ENCODE measurements at places on chromosomes 1 and 21. TPM values are rescaled to one million over a fixed set of nuclear protein-coding genes. Genes with fewer than 3 reads are reported as not detected.
A peak's percentile ranks its signal among the peaks of the same experiment; 100 is the strongest.

DNA sequence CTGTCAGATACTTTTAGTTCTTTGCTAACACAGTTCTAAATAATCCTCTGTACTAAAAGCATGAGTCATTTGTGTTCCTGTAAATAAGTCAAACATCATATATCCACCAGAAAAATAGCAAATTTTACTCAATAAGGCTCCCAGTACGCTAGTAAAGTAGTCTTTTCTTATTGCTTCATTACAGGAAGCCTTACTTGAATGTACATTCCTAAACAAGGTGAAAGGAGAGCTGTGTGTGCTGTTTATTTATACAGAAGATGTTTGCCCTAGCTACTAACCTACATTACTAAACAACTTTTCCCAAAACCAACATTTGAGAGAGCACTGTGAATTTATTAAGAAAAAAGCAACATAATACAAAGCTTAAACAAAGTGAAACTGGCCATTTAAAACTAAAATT is 52.0 kb downstream of the ZNHIT6 start:
- peak; percentile 1 for DNase-seq

DNA sequence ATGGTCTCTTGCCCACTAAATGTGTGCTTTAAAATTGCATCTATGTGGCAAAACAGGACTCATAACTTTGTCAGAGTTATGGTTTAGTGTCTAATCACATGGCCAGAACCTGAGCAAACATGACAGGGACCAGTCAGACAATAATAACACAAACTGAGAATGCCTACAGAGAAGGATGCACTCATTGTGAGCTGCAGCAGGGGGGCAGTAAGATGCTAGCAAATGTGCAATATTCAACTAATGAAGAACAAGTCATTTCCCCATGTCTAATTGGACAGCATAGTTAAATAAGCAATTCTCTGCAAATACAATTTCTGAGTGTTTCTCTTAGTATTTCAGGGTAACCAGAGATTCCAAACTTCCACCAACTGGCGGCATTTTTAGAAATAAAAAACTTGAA is 30.8 kb downstream of the SPAG17 start:
- peak; percentile 56 for DNase-seq

DNA sequence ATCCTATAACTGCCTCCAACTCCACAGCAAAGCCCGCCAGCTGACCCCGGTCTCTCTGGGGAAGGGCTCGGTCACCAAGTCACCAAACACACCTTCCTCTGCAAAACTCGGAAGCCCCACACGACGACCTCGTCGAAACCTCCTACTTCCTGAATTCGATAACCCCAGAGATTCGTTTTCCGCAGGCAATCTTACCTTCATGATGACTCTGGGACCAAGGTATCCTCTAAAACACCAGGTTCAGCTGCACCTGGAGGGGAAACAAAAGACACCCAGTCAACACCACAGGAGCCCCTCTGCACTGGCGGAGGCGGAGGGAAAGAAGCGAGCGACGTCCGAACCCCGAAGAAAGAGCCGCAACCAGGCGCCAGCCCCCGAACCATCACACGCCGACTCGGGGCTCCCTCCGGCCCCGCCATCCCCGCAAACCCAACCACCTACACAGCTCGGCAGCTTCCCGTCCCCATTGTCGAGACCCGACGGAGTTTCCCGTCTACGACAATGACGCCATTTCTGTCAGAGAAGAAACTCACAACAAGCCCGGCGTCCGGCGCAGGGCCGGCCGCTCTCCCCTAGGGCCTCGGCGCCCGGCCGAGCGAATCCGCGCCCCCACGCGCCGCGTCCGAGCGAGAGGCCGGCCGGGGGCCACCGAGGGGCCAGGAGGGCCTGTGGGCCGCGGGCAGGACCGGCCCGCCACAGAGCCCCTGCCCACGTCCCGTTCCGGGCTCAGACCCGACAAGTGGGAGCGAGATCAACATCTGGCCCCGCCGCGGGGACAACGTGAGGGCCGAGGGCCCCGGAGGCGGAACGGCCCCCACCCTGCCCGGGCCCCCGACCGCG is 1.0 kb downstream of the ARID4B start:
- peak; percentile 26 for DNase-seq

- DNase-seq: no peak
Observed at GRCh38 chr1:183194527-183195141, 8.6 kb downstream of the LAMC2 start.

DNA sequence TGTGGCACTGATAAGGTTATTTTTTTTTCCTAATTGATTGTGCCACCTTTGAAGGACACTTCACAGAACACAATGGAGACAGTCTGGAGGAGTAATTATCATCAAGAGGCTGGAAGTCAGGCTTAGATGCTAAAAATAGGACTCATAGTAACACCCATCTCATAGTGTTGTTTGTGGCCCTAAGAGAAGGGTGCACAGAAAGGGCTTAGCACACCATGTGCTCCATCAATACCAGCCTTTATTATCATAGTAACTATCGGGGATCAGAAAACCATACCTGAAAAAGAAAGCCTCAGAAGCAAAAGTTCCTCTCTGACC is 11.9 kb downstream of the NIPAL3 start:
- no peak for DNase-seq

SEMA6C gene
- 0.38 TPM for total RNA-seq

SYT6 gene
- total RNA-seq: not detected

CLCA4 gene
- total RNA-seq: 45.8 TPM
